ENCODE measurements at places on chromosomes 11 and 22.

DNA sequence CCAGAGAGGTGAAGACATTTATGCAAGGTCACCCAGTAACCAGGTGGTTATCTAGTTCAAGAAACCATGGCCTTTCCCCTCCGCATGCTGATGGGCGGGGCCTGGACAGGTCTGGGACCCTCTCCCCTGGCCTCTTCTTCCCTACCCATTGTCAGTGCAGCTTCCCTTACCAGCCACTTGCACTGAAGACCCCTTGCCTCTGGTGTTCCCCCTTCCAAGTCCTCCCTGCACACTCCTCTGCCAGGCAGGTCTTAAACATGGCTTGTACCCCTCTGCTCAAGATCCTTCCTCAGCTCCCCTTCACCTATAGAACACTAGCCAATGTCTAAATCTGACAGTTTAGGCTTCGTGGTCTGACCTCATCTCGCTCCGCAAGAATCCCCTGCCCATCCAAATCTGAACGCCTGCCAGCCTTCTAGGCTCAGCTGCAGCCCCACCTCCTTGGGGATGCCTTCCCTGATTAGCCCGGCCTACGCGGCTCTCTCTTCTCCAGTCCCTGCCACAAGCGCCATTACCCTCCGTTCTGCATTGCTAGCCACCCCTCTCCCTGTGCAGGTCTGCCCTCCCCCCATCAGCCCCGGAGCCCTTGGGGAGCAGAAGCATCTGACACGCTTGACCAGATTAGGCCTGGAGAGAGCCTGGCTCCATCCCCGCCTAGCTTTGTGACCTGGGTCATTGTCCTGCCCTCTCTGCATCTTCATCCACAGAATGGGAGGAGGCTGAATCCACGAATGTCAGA, 213.8 kb downstream of the DSCAML1 start:
- DNase-seq: no peak

GRCh38 chr11:61102667-61103571, 630 bp downstream of the CD5 start:
- no peak for DNase-seq

DNA sequence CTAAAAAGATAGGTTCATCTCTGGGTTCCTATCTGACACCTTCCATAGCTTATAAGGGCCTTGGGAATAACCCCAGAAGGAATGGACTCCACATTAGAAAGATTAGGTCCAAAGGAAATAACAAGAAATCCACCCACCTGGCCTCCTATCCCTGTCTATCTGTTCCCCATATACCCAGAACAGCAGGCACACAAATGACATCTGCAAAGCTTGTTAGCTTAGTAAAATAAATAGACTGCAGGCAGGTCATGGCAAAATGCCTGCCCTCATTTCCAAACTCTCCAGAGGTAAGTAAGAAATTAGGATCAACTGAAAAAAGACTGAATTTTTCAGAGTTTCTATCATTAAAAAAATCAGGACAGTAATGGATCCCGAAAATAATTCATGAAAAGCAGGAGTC, 489.5 kb downstream of the DLG2 start:
- no peak for DNase-seq

- no peak for DNase-seq
Measured at GRCh38 chr11:64477675-64478074, 113.3 kb upstream of the SLC22A12 start.

GRCh38 chr22:21921729-21922128, 30.9 kb downstream of the PPM1F start:
- no peak for DNase-seq

GRCh38 chr11:122918734-122919133, 36.2 kb downstream of the JHY start:
- no peak for DNase-seq

DNA sequence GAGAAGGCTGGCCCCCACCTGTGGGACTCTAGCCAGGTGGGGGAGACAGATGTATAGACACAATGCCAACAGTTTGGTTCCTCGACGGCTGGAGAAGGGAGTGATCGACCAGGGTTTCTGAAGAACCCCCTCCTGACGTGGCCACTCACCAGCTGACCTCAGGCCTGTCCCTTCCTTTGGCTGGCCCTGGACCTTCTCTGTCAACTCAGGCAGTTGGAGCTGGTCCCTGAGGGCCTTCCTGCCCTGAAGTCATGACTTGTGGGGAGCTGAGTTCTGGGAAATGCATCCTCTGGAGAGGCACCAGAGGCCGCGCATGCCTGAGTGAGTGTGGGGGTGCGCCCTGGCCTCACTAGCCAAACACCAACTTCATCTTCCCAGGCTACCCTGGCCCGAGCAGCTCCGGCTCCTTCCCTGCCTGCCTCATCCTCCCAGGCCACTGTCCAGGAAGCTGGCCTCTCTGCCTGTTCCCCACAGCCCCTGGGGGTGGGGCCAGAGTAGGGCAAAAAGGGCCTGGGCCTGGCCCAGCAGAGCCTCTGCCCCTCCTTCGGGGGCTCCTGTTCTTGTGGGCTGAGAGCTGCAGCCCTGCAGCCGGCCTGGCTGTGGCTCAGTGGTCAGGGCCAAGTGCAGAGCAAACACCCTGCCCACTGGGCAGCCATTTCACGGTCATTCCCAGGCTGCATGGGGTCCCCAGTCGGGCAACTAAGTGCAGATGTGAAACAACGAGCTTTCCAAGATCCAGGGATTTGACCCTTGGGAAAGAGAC, 23.6 kb downstream of the TXN2 start:
- no peak for DNase-seq

- DNase-seq: no peak
Measured at GRCh38 chr22:44536411-44536810, 38.4 kb upstream of the RTL6 start.

DNA sequence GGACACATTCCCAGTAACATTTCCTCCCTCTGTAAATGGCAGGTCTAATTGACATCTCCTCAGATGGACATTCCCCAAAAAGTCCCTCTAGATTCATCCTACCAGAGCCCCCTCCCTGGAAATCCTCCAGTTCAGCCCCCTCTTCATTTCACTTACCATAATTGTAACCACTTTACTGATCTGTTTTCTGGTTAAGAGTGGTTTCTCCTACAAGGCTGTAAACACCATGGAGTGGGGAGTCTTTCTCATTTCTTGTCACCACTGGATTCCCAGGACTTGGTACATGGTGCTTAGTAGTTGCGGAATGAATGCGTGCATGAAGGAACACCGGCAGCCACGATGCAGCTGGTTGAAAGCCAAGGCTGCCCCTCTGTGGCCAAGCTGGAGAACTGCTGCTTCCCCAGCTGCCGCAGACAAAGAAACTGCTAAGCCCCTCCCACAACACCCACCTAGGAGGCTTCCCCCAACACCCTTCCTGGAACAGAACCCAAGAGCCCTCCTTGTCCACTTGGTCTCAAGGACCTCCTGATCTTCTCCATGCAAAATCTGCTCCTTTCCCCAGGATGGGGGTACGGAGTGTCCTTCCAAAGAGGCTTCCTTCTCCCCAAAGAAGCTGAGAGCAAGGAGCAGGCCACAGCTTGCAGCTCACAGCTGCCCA, 18.6 kb upstream of the SCARF2 start:
- DNase-seq: peak; percentile 84

GRCh38 chr22:46593211-46593681, 26.9 kb upstream of the GRAMD4 start:
- DNase-seq: no peak

- DNase-seq: peak; percentile 29
Measured at GRCh38 chr22:43796567-43796966, 15.5 kb downstream of the EFCAB6 start.

DNA sequence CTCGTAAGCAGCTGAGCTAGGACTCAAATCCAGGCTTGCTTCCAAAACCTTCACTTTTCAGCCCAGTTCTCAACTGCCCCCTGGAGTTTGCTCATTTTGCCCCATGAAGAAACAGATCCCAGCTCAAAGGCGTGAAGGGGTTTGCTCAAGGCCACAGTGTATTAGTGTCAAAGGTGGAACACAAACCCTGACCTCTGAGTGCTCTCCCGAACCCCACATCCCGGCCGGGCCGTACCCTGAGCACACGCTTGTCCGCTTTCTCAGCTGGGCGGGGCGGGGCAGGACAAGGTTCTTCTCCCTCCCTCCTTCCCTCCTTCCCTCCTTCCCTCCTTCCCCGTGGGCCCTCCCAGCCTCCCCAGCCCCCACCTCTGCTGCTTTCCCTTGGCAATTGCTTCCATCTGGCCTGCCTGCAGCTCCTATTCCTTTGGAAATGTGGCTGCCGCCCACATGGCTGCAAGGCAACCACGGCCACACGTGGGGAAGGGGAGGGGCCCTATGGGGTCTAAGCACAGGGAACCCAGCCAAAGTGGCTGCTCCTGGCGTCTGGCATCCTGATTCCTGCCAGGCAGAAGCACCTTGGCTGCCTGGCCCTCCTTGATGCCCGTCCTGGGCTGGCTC, 4.1 kb downstream of the ST3GAL4 start:
- no peak for DNase-seq

DNA sequence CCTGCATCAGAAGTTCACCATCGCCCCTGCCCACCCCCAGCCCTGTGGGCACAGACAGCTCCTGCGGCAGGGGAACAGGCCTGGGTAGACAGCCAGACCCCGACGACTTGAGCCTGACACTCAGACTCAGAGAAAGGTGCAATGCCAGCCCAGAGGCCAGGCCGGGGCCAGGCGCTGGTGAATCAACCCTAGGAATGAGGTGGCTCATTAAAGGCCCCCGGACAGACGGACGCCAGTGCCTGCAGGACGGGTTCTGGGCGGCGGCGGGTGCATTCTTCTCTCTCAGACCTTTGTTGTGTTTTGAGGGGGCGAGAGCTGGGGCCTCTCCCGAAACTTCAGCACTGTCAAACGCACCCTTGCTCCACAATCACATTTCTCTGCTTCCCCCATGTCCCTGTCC, 5.6 kb downstream of the OVOL1 start:
- no peak for DNase-seq

DNA sequence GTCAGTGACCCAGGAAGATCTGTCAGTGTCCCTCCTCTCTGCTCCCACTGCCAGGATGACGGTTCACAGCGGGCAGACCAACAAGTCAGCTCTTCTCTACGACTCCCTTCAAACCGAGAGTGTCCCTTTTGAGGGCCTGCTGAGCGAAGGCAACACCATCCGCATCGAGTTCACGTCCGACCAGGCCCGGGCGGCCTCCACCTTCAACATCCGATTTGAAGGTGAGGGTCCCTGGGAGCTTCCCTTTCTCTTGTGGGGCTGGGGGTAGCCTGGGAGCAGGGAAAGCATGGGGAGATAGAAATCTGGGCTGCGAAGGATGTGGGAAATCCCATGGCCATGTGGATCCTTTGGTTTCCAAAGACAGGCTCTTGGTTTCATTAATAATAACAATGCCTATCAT, 118.4 kb upstream of the ASPHD2 start:
- DNase-seq: no peak

GRCh38 chr11:133618544-133618943, 86.2 kb upstream of the OPCML start:
- DNase-seq: no peak

- peak; percentile 21 for DNase-seq
Measured at GRCh38 chr11:43399983-43400630, 41.4 kb downstream of the TTC17 start.

DNA sequence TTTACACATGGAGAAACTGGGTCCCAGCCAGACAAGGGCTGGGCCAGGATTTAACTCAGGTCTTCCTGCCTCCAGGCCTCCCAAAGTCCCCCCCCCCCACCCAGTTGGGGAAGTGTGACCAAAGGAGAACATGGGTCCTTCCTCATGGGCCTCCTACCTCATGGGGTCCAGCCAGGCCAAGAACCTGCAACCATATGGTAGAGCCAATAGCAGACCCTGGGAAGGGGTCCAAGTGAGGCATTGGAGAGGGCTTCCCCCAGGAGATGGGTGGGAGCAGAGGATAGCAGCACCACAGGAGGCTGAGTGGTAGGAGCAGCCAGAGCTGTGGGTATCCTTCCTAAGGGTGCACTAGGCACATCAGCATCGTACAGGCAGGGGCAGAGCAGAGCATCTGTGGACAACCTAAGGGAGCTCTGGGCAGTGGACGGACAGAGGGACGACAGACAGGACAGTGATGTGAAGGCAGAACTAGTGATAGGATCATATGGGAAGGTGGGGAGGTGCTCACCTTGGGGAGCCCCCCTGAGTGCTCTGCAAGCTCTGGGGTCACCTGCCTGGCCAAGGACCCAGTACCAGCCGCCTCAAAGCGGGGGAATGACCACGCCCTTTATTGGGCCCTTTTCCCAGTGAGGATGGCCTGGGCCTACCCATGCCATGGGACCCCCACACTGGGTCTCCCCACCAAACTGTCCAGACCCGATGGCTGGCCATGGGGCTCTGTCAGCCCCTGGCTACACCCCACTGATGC, 4.5 kb downstream of the ARVCF start:
- DNase-seq: no peak

Measured in ELR (cell line).